ENCODE measurements at places on chromosomes 11 and 22.
A peak's percentile ranks its signal among the peaks of the same experiment; 100 is the strongest.

DNA sequence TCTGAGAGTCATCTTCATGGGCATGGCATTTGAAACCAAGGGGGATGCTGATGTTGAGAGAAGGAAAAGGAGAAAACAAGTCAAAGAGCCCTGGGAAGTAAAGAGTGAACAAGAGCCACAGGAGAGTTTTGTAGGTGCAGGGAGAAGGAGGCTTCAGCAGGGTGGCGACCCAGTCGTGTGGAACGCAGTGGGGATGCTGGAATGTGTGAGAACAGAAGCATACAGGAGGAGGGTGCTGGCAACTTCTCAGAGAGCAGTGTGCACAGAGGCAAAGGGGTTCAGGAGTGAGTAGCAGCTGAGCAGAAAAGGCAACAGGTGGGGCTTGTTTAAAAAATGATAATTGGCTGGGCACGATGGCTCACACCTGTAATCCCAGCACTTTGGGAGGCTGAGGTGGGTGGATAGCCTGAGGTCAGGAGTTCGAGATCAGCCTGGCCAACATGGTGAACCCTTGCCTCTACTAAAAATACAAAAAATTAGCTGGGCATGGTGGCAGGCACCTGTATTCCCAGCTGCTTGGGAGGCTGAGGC lies 75.8 kb upstream of the PLET1 start:
- DNase-seq = no peak

DNA sequence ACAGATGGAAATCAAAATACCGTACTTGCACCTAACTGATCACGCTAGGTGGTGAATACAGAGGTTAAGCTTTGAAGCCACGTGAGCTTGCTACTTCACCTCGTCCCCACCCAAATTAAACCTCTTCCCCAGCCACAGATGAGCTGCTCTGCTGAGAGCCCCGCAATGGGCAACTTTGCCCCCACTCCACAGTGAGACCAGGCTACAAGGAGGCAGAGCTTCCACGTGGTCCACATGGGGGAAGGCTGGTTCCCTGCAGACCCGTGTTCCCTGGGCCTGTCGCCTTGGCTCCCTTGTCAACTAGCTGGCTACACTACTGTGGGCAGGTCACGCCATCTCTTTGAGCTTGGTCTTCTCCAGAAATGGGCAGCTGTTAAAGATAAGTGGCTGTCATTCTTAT lies 10.9 kb downstream of the CD5 start:
- no peak for DNase-seq

GRCh38 chr11:15770798-15771414 lies 585.4 kb downstream of the SOX6 start:
- peak; percentile 72 for DNase-seq

- no peak for DNase-seq
These were observed 81.7 kb upstream of the NECTIN1 start for GRCh38 chr11:119810478-119811232.

GRCh38 chr11:83438438-83438837 lies 152.3 kb upstream of the CCDC90B start:
- no peak for DNase-seq

DNA sequence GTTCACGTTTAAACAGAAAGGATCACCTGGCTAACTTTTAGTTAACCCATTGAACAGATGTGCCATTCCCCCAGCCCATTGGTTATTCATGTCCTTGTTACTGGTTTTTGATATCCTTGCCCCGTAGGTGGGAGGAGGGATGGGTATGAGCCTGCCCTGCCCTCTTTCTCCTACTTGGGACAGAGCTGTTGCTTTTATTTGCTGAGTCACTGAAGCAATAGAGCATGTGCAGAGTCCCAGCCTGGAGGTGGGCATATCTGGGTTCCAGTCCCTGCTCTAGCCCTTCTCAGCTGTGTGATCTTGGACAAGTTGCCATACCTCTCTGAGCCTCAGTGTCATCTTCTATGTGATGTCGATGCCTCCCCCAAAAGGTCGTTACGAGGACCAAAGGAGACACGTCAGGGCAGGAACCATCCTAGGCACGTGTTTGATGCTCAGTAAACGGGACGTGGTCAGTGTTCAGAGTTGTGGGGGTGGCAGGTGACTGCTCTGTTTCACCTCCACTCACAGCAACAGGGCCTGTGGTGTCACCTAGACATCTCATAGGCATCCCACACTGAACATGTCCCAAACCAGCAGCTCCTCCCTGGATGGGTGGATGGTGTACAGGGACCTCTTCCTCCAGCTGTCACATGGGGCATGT lies 61.0 kb downstream of the BMAL1 start:
- DNase-seq = no peak

GRCh38 chr22:30371981-30372380 lies 15.2 kb downstream of the CCDC157 start:
- no peak for DNase-seq

DNA sequence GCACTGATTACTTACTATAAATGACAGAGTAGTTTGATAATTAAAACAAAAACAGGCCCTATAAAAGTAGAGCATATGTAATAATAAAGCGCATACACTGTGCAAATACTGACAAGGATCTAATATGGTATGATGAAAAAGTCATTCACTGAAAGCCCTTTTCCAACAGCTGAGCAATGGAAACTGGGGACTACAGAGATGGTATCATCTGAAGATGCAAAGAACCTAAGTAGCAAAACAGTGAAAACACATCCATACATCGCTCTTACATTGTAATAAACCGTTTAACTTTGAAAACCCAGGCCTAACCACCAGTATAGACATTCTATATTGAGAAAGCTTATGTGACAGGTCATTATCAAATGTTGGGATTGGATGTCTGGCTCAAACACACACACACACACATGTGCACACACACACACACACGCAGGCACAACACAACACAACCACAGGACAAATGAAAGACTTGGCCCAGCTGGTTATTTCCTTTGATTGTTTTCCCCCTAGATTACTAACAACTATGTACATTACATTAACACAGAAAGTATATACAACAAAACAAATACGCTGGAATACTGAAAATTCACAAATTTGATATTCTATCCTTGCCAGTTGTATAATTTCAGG lies 119.5 kb downstream of the APOL5 start:
- no peak for DNase-seq

GRCh38 chr22:24893341-24894070 lies 53.0 kb downstream of the LHFPL7 start:
- DNase-seq = no peak

DNA sequence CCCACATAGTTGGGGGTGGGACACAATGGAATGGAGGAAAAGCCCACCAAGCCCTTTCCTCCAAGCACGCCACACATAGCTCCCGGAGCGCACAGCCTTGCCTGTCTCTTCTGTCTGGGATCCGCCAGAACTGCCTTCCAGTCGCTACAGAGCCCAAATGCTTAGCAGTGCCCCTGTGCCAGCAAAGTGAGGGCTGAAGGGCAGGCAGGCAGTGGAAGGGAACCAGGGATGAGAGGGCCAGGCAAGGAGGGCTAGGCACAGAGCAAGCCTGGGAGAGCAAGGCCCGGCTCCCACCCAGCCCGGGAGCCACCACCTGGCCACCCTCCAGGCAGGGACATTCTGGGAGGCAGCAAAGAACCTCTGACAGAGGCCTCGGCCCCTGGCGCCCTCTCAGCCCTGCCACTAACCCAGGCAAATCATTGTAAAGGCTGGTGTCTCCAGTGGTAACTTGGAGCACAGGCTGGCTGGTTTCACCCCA lies 32.5 kb downstream of the PPP2R1B start:
- peak; percentile 83 for DNase-seq

- no peak for DNase-seq
These were observed 2.1 kb downstream of the OLFML1 start for GRCh38 chr11:7487360-7487759.

DNA sequence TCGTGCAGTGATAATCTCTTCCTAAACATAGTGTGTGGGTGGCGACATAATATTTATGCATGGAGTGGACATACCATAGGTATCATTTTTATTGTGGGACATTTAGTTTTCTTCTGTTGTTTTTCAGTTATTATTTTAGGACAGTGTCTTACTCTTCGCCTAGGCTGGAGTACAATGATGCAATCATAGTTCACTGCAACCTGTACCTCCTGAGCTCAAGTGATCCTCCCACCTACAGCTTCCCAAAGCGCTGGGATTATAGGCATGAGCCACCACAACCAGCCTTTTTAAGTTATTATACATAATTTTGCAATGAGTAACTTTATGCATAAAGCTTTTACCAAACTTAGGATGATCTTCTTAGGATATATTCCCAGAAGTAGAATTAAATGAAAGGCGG lies 2.7 kb downstream of the SRRD start:
- no peak for DNase-seq

DNA sequence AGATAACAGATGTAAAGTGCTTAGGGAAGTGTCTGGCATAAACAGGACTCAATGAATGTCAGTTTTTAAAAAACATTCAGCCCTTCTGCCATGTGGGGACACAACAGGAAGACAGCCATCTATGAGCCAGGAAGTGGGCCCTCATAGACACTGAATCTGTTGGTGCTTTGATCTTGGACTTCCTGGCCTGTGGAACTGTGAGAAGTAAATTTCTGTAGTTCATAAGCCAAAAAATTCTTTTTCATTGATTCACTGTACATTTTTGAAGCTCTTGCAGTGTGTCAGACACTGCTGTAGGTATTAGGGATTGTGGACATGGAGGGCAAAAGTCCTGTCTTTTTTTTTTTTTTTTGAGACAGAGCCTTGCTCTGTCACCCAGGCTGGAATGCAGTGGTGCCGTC lies 188.6 kb downstream of the HIPK3 start:
- no peak for DNase-seq

- DNase-seq = peak; percentile 30
These were observed 51.8 kb downstream of the C11orf71 start for GRCh38 chr11:114348200-114349191.

- no peak for DNase-seq
These were observed 80.2 kb downstream of the TBC1D22A start for GRCh38 chr22:46842606-46843005.

- peak; percentile 57 for DNase-seq
These were observed 2.6 kb upstream of the HPX start for GRCh38 chr11:6443269-6444003.

DNA sequence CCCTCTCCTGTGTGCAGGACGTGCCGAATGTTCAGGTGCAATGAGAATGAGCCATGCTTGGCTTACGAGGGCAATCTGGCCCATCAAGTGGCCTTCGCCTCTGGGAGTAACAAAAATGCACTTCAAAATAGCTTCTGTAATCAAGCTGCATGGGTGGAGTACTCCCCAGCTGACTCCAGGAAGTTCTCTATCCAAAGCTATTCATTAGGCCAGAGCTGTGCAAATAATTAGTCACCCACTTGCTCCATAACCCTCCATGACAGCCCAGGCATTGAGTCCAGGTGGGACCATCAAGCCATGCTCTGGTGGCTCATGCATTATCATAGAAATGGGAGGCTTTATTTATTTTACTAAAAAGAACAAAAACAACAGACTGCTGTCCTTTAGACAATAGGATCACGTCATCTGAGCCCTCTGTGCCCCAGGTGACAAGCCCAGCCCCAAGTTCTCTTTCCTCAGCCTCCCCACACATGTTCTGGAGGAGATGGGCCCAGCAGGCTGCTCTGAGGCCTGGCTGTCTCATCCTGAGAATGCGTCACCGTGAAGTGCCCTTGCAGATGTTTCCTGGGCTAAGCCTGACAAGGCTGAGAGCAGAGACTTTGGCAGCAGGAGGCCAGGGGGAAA lies 244.7 kb downstream of the ETS1 start:
- peak; percentile 46 for DNase-seq

GRCh38 chr11:111541254-111542061 lies 938 bp downstream of the LAYN start:
- peak; percentile 78 for DNase-seq

- no peak for DNase-seq
These were observed 57.6 kb downstream of the PLEKHA7 start for GRCh38 chr11:16956538-16957153.

GRCh38 chr11:8206251-8207079 lies 37.6 kb upstream of the RIC3 start:
- peak; percentile 63 for DNase-seq

- no peak for DNase-seq
These were observed 5.8 kb downstream of the PITPNB start for GRCh38 chr22:27913162-27913741.

DNA sequence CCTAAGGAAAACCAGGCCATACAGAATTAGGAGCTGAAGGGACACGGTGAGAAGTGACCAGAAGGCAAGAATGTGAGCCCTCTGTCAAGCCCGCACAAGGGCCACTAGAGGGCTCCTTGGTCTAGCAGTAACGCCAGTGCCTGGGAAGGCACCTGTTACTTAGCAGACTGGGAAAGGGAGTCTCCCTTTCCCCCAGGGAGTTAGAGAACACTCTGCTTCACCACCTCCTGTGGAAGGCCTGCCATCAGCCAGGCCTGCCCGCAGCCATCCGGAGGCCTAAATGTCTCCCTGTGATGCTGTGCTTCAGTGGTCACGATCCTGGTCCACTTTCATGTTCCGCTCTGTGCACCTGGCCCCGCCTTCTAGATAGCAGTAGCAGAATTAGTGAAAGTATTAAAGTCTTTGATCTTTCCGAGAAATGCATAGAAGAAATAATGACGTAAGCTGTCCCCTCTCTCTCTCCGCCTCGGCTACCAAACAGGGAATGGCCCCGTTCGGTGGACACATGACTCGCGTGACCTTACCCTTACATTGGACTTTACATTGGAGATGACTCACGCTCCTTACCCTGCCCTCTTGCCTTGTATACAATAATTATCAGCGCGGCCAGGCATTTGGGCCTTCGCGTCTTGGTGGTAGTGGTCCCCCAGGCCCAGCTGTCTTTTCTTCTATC lies 10.7 kb upstream of the GSTP1 start:
- no peak for DNase-seq

DNA sequence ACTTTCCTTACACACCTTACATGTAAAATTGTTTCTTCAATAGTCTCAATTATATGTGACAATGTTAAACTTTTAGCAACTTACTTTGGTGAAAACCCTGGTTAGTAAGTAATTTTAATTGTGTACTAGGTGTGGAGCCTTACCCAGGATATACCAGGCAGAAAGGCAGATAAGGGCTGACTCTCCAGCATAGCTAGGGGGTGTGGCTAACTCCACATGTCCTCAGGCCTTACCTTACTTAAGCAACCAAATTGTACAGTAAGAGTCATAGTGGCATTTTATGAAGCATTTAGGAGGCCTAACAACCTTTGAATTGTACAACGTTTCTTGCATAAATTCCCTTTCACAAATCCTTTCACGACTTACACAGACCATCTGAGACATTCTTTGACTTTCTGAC lies 118.2 kb upstream of the OR9Q1 start:
- DNase-seq = no peak

- no peak for DNase-seq
These were observed 18.0 kb downstream of the PTPRJ start for GRCh38 chr11:47998345-47998732.

GRCh38 chr11:18394928-18395734 lies 768 bp downstream of the LDHA start:
- DNase-seq = no peak

Data from right cardiac atrium (tissue), 5 donors.